ENCODE measurements at places on chromosomes 5 and 9.
A peak's percentile ranks its signal among the peaks of the same experiment; 100 is the strongest.

- DNase-seq = peak; percentile 81
These were observed at the start of gene GPR150 for GRCh38 chr5:95620030-95620869. Gene GPR150 (plus strand): TSS chr5:95620087. CDS start chr5:95620276, 189 bp downstream.

GRCh38 chr5:14108170-14108996, 34.8 kb upstream of the TRIO start:
- DNase-seq = peak; percentile 89

GRCh38 chr9:113579283-113580040, 115.9 kb downstream of the RGS3 start:
- DNase-seq = no peak

DNA sequence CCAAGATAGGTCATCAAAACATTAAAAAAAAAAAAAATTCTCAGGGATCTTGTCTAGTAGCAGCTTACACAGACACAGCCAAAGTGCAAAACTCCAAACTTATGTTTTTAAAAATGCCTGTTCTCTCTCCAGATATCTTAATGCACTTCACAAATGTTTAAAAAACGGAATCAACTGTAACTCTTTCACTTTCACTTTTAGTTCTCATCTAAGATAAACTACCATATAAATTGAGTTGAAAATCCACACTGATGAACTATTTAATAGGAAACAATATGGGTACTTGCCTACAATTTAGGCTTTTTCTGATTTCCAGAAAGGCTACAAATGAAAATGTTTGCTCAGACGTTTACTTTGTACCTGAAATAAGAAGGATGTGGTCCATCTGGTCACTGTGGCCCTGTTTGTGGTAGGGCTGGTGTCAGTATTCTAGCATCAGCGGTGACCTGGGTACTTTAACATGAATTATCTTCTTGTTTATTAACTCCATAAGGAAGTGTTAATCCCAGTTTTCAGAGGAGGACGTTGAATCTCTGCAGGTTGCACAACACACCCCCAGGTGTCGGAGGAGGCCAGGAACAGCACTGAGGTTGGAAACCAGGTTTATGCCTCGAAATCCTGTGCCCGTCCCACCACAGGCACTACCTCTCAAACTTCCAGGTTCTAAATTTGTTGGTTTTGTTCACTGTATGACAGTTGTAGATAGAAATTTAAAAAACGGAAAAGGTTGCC, 13.3 kb upstream of the LPCAT1 start:
- DNase-seq = no peak

DNA sequence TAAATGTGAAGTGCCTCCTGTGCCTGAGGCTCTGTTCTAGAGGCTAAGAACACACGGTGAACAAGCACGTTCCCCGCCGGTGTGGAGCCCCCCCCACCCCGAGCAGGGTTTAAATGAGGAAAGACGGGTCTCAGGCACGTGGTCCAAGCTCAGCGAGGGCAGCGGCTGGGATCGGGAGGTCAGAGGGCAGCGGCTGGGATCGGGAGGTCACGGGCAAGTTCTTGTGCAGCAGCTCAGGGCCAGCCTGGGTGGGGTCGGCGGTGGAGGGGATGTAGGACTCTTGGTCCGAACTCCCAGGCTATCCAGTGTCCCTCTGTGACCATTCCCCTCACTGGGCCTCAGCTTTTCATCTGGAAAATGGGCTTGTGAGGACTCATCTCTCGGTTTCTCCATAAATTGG, 2.7 kb upstream of the GBGT1 start:
- no peak for DNase-seq

GRCh38 chr9:135289081-135289491, 190.5 kb upstream of the PPP1R26 start:
- DNase-seq = peak; percentile 10

DNA sequence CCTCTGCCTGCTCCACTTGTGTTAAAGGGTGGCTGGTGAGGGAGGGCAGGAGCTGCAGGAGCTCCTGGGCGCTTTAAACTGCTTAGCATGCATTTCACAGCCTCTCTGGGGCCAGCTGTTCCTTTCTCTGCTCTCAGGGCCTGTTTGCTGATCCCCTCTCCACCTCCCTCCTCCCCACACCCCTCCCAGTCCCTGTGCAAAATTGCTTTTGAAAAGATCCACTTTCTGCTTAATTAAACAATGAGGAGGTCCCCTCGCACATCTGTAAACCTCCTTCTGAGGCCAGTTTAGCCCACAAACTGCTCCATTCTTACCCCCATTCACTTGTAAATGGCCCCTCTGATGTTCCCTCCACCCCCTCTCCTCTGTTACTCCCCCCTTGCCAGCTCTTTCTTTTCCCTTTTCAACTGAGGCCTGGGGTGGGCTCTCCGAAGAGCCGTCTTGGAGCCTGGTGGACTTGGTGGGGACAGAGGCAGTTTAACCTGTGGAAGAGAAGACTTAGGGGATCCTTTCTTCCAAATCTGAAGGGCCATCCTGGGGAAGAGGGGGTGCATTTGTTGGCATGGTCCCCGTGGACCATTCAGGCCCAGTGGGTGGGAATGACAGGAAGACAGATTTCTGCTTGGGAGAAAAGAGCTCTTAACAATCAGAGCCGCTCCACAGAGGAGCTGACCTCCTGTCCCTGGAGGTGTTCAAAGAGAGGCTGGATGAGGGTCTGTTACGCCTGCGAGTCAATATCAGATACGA, 12.0 kb downstream of the URM1 start:
- no peak for DNase-seq

DNA sequence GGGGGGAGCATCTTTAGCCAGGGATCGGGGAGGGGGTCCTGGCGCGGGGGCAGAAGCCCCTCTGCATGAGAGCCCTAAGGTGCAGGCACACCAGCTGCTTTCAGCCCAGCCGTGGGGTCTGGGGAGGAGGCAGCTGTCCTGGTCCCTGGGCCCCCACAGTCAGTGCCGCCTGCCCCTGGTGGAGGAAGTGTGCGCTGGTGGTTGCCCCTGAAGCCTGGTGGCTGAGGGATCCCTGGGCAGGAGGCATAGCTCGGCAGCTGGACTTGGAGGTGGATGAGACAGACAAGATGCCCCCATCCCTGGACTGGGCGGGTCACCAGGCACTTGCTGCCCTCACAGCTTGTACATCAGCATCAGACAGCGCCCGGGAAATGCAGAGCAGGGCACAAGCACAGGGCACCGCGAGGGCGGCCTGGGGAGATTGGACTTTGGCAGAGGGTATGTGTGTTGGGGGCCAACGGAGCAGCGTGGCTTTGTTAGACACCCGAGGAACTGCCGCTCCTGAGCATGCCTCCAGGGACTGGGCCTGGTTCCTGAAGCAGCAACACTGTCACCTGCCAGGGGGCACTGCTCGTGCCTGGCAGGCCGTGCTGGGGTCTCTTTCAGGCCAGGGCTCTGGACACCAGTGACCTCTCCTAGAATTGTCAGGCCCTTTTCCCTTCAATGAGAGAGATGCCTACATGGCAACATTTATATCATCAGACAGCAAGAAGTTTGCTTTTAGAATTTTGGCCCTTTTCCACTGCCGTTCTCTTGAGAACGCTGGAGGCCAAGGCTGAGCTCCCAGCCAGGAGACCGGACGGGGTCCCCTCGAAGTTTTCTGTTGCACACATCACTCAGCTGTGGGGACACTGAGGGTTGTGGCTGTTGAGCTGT, 41.9 kb upstream of the CTSL start:
- no peak for DNase-seq

DNA sequence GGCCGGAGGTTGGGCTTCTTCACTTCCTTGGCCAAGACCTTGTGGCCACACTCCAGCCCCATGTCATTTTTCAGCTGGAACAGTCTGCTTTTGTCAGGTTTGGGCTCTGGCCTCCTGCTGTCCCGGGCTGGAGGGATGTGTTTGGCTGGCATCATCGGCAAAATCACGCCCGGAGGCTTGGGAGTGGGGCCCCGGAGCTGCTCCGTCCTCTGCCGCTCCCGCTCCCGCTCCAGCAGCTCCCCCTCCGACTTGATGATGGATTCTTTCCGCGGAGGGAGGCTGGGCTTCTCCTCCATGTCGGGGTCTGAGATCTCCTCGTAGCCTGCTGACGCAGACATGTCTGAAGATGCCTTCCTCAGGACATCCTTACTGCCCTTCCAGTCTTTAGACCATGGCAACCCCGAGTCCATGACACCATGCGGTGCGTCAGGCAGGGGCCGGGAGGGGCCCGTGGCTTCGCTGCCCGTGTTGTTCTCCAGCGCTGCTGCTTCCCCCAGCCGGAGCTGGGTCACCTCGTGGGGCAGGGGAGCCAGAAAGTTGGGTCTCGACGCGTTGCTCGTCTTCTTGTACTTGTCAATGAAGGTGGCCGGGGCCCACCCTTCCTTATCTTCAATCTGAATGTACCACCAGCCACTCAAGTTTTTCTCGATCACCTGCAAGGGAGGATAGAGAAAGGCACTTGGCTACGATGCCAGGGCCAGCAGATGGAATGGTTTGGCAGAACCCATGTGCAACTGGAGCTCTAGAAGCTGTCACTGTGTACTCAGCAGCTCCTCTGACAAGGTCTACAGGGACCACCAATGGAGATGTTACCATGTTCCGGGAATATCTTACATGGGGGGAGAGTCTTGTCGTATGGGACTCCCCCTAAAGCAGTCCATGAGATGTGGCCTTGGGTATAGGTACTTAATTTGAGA, 56.0 kb upstream of the UBTD2 start:
- no peak for DNase-seq

GRCh38 chr5:136034984-136035383, 6.2 kb downstream of the TGFBI start:
- DNase-seq = no peak

- no peak for DNase-seq
These were observed 153.8 kb downstream of the OXCT1 start for GRCh38 chr5:41716382-41716781.

- no peak for DNase-seq
These were observed 8.9 kb upstream of the SH3TC2 start for GRCh38 chr5:149071756-149072155.

DNA sequence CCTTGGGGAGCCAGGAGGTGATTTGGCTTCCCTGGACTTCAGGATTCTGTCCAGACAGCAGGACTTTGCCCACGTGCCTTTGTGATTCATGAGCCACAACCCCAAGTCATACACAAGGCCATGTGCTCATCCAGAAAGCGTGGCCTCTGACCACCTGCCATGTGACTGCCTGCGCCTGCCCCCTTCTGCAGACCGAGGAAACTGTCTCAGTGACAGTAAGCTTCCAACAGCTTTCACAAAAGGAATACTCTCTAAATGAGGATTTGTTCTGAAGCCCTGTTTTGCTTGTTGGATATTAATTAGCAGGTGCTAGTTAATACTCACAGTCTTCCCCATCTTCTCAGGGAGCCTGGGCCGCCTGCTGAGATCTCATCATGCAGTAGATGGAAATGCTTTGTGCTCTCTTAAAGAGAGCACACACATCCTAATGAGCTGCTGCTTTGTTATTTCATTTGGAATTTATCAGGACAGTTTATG, 36.9 kb upstream of the ANGPTL2 start:
- DNase-seq = peak; percentile 37

GRCh38 chr5:138339091-138339456, 1.0 kb downstream of the FAM53C start:
- DNase-seq = peak; percentile 18

DNA sequence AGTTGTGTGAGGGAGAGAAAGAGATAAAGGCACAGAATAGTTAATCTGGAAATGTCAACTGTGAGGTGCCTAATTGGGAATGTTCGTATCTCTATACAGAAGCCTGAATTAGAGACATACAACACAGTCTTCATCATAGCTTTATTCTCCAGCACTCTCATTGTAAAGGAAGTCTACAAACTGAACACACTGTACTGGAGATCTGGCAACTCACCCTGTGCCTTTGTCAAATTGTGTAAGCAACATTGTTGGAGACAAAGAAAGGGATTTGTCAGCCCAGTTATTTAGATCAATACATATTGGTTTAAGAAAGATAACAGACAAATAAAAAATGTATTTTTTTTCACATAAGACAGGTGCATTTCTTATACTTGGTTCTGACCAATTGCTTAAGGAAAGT, 832.9 kb upstream of the DMAC1 start:
- DNase-seq = no peak

- no peak for DNase-seq
These were observed 48.2 kb downstream of the CDK5RAP2 start for GRCh38 chr9:120531683-120532300.

- no peak for DNase-seq
These were observed 164.9 kb upstream of the PAPPA start for GRCh38 chr9:115988701-115989100.

DNA sequence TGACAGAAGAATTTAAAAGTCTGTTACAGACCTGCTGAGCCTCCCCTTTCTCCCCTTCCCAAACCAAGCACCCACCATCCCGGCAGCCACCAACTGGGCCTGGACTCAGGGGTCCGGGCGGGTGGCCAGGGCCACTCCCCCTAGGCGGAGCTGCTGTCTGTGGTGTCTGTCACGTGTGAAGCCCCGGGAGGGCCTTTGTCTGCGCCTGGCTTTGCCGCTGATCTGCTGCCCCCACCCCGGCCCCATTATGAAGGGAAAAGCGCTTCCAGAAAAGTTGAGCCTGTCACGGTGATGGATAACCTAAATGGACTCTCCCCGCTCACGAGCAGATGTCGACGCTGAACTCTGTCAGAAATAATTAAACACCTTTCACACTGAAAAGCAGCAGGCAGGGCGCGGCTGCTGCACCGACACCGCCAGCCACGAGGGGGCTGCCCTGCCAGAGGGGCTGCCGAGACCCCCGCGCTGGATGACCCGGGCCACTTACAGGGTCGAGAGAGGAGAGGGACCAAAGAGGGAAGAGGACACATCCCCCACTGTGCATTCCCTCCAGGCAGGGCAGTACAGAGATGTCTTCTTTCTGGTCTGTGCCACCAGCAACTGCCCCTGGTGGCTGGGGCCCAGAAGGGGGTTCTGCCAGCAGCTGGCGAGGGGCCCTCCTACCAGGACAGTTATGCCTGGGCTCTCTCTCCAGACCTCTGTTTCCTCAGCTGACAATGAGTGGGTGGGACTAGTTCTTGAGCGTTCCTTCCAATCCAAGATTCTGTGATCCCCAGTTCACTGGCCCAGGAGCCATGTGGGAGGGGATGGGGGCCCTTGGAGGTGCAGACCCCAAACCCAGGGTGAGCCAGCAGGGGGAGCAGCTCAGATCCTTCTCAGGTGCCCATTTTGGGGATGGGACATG, 36.0 kb upstream of the BARHL1 start:
- no peak for DNase-seq

GRCh38 chr9:5437254-5438216, at the start of gene PLGRKT:
Gene PLGRKT (minus strand): TSS chr9:5437925. CDS start chr9:5431977, 5,948 bp downstream.
- DNase-seq = peak; percentile 95

GRCh38 chr5:145854651-145855258, 18.1 kb downstream of the GRXCR2 start:
- peak; percentile 44 for DNase-seq

- DNase-seq = no peak
These were observed 19.0 kb downstream of the KIAA1958 start for GRCh38 chr9:112505607-112506006.

GRCh38 chr5:16585041-16585667, 31.6 kb downstream of the RETREG1 start:
- no peak for DNase-seq

GRCh38 chr5:177405805-177406204, 3.6 kb downstream of the F12 start:
- no peak for DNase-seq

- no peak for DNase-seq
These were observed 1.7 kb downstream of the FOXD1 start for GRCh38 chr5:73446631-73447529.

GRCh38 chr5:56211298-56211865, 21.7 kb downstream of the ANKRD55 start:
- peak; percentile 36 for DNase-seq

- no peak for DNase-seq
These were observed 332.8 kb upstream of the KLF9 start for GRCh38 chr9:70747261-70747718.

Data from kidney capillary endothelial cell (primary cell).